Kidney tubule cell (primary cell): ENCODE measurements at places on chromosomes 13 and 19.

- no peak for DNase-seq
Observed at GRCh38 chr19:32196690-32197420, 148.6 kb upstream of the ZNF507 start.

DNA sequence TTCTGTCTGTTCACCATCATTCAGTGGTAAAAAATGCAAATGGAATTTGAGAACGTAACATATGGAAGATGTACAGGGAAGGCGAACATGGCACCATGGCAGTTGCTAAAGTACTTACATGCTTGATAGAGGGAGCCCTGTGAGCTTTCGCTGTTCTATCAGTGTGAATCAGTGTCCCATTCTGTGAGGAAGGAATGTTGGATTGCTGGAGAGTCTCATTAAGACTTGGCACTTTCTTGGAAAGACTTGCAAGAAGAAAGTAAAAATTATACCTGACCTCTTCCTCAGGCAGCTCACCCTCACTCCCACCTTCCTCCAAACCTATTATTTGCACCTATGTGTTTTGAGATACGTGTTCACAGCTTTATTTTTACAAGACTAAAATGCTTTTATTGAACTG is 43.5 kb downstream of the FREM2 start:
- no peak for DNase-seq

GRCh38 chr19:33432015-33432414 is 58.5 kb downstream of the CEBPG start:
- no peak for DNase-seq

- peak; percentile 86 for DNase-seq
Observed at GRCh38 chr19:12956446-12957388, at the start of gene GADD45GIP1. GADD45GIP1 (minus strand) TSS chr19:12957223; CDS start chr19:12957212, 11 bp downstream.

GRCh38 chr13:94656766-94657165 is 55.1 kb downstream of the GPR180 start:
- DNase-seq: peak; percentile 84

DNA sequence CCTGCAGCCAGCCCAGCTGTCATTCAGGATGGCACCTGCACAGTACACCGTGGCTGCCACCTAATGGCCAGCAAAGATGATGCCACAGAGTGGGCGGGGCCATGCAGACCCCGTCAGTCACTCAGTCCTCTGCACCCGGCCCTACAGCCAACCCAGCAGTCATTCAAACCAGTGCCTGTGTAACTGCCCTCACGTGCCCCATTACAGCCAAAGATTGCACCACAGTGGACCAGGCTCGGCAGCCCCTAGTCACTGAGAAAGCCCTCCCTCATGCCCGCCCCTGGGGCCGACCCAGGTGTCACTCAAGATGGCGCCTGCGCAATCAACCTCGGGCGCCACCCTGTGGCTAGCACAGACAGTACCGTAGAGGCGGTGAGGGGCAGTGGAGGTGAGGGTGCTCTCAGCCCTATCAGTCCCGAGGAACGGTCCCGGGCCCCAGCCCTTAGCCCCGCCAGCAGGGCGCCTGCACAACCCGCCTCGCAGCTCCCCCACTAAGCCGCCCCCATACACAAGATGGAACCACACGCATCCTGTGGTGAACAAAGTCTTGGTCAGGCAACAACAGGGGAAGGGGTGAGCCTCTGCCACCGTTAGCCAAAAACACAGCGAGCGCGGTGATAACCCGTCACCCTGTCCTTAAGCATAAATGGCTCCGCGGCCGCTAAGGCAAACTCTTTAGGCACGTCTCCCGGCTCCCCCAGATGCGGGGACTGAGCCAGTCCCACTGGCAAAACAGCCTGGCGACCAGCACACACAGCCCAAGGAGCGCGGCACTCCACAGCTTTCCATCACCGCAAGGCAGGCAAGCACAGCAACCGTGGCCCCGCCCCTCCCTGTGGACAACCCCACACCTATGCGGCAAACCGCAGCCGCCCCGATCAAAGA is 2.3 kb downstream of the PEG3 start:
- DNase-seq: peak; percentile 81

DNA sequence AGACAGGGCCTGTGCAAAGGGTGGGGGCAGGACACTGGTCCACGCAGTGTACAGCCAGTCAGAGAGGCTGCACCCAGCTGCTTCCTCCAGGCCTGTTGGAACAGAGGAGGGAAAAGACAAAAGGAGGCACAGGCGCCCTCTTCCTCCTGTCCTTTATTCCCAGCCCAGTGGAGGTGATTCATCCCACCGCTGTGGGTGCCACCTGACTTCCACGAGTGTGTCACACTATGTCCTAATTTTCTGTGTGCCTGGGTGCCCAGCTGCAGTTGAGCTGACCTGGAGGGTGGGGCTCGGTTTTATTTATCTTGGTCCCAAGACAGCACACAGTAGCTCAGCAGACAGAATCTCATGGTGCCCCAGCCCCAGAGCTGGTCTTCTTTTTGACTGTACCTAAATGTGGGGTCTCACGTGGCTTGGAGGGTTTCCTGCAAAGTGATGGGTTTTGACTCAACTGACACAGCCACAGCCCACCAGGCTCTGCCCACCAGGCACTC is 9.0 kb downstream of the EPS15L1 start:
- peak; percentile 79 for DNase-seq

DNA sequence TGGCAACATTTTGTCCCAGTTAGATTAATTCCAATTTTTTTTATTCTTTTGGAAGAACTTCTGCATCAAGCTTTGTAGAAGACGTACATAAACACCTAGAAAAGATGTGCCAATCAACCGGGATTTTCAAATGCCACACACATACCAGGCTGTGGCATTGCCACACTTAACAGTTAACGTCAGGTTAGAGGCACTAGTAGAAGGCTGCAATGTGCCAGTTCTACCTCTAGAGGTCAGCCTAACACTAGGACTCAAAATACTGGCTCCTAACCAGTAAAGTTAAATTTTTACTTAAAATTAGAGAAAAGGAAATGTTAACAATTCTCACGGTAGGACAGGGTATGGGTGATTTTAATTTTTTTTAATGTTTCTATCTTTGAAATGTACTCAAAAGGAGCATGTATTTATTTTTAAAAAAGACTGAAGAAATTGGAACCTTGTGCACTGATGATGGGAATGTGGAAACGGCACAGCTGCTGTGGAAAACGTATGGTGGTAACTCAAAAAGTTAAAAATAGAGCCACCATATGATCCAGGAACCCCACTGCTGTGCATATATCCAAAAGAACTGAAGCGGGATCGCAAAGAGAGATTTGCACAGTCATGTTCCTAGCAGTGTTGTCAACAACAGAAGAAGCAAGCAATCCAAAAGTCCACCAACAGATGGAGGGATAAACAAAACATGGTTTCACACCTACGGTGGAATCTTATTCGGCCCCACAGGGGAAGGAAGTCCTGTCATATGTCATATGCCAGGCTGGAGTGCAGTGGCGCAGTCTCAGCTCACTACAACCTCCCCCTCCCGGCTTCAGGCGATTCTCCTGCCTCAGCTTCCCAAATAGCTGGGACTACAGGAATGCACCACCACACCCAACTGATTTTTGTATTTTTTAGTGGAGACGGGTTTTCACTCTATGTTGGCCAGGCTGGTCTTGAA is 30.3 kb downstream of the CRYL1 start:
- peak; percentile 71 for DNase-seq

DNA sequence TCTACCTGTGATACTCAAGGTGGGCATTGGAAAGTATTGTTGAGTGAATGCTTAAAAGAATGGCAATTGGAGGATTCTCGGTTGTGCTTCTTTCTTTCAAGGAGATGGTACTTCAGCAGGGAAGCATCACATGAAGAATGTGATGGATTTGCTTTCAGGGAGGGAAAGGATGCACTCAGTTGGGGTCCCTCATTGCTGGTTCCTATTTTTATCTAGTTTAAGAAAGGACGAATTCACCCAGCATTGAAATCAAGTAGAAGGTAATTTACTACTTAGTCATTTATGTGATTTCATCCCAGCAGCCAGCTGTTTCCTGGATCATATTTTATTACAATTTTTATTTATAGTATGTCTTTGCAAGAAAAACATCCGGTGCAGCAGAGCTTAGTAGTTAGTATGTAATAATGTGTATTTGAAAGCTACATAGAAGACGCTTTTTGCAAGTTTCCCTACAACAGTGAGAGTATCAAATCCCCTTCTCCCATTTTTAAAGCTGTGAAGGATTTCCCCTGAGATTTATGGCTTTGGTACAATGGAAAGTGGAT is 417.9 kb downstream of the GPC5 start:
- DNase-seq: no peak

DNA sequence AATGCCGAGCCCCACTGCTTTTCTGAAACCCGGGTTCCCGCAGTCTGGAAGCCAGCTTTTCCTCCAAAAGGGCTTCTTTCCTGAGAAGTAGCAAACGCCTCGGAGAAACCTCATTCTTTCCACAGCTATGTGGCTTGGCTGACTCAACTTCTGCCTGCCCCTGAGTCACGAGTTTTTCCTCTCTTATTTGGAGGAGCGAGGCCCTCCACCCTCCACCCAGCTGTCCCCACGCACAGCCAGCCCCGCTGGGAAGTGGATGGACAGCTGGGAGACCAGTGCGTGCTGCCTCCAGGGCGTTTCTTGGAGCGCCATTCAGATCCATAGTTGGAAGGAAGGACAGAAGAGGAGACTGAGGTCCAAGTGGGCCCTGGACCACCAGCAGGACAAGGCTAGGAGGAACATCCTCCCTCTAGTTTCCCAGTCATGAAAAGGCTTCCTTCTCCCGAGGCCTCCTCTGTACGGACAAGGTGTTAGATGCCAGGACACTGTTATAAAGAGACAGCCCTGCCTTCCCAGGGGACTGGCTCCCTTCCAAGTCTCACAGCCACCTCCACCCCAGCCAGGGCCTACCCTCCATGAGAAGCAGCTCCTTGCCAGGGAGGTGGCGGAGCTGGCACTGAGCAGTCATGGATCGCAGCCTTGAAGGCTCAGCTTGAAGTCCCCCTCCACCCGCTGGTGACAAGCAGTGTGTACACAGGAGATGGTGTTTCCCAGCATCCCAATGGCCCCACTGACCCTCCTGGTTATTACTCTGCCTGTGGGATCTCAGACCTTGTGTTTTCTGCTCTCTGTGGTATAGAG is 2.5 kb upstream of the PLEKHF1 start:
- peak; percentile 75 for DNase-seq

DNA sequence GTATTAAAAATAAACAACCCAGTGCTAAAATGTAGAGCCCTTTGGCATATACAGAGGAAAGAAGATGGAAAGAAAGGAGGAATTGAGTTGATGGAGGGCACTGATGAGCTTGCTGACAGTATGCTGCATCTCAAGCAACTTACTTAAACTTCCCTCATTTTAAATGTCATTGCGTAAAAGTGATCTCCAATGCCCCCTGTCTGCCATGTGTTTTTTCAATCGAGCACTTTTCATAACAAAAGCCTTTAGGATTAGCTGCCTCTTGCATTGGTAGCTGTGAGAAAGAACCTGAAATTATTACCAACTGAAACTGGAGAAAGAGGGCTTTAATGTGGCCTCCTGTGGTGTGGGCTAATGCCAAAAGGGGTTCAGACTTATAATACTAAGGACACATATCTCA is 541.6 kb downstream of the SUCLA2 start:
- no peak for DNase-seq

DNA sequence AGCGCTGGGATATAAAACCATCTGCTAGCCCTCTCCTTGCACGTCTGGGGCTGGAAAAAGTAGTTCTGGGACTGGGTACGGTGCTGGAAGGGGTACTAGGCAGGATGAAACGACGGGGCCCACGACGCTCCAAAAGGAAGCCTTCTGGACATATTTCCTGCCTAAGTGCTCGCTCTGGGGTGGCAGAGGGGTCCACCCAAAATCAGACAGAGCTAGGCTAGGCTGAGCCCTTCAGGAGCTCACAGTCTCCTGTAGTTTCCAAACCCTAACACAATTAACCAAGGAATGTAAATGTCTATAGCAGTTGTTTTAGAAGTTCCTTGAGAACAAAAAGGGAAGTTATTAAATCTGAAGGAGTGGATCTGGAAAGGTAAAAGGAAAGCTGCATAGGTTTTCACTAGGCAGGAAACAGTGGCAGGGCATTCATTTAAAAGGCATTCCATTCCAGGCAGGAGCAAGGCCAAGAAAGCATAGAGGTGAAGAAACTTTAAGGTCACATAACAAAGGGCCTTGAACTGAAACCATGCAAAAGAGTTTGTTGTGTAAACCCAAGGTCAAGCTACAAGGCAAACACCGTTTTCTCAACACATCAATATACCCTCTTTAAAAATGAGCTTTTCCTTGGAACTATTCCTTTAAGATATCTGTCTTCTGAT is 634 bp upstream of the DIAPH3 start:
- peak; percentile 47 for DNase-seq

DNA sequence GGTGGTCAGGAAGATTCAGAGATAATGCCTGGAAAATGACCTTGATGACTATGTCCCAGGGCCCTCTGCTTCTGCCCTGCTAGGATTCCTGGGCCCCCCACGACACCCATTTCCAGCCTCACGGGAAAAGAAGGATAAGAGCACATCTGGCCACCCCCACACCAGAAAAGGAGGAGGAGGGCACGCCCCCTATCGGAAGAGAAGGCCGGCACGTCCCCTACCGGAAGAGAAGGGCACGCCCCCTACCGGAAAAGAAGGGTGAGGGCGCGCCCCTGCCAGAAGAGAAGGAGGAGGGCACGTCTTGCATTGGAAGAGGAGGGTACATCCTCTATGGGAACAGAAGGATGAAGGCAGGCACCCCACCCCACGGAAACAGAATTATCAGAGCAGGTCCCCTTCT is 84.3 kb downstream of the IER2 start:
- peak; percentile 46 for DNase-seq

GRCh38 chr19:19276386-19276785 is 3.3 kb upstream of the TM6SF2 start:
- no peak for DNase-seq

DNA sequence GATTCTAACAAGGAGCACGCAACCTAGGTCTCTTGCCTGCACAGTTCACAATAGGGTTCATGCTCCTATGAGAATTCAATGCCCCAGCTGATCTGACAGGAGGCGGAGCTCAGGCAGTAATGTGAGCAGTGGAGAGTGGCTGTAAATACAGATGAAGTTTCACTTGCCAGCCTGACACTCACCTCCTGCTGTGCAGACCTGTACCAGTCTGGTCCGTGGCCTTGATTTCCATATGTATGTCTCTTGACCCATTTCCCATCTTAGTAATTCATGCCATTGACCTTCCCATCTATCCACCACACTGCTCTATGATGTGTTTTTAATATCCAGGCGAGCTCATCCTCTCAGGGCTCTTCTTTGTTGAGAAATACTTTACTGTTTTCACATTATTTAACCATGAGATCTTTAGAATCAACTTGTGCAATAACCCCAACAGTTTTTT is 95.2 kb downstream of the LRCH1 start:
- peak; percentile 69 for DNase-seq

DNA sequence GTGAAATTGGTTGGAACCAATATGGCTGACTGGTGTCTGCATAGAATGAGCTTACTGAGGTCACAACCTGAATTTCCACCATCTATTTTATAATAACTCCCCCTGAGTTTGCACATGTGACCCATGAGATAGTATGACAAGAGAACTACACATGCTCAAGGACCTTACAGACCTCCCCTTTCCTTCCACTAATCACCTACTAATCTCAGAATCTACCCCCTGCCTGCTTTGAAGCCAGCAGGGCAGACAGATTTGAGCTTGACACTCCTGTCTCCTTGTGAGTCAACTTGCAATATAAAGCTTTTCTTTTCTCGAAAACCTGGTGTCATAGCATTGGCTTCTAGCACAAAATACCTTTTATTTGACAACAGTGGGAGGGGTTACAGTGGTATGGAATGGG is 248.4 kb downstream of the RFC3 start:
- DNase-seq: no peak

- peak; percentile 81 for DNase-seq
Observed at GRCh38 chr13:94233401-94233800, 246.1 kb downstream of the DCT start.
